ENCODE measurements at places on chromosomes 2 and 18.

DNA sequence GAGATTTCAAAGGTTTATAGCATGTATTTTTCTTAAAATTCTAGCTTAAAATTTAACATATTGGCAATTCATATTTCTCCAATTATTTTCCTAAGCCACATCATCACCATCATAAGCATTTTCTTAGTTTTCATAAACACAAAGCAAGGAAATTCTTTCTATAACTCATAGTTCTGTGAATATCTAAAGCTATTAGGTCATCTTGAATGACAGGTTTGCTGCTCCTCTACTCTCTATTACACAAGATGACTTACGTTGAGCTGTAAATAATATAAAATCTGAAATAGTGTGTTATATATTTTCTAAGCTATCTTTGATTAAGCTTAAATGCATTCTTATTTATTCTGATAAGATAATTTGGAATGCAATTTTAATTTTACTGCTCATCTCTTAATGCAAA is 984.6 kb upstream of the CNTNAP5 start:
- DNase-seq = no peak

GRCh38 chr2:11073251-11073650 is 82.0 kb upstream of the SLC66A3 start:
- DNase-seq = no peak

- DNase-seq = no peak
These were observed at the start of gene MAPK4 for GRCh38 chr18:50559752-50560680. TSS of gene MAPK4 (plus strand) at chr18:50560087. CDS start at chr18:50663959, 103,872 bp downstream.

- DNase-seq = no peak
These were observed 104.7 kb upstream of the SLC66A3 start for GRCh38 chr2:11050565-11050964.

DNA sequence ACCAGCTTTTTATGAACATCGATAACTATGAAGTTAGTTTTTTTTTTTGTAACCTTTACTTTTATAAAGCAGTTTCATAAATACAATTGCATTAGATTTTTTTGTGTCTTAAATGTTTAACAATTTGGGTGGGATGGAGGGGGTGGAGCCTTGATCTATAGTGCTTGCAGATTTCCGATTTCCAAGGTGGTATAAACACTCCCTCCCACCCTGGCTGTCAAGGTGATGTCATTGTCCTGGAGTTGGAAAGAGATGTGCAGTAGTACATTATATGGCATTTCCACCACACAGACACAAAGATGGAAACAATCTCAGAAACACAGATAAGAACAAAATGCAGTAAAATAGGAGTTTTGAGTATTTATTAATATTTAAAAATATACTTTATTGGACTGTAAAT is 114.4 kb downstream of the TTN start:
- no peak for DNase-seq

DNA sequence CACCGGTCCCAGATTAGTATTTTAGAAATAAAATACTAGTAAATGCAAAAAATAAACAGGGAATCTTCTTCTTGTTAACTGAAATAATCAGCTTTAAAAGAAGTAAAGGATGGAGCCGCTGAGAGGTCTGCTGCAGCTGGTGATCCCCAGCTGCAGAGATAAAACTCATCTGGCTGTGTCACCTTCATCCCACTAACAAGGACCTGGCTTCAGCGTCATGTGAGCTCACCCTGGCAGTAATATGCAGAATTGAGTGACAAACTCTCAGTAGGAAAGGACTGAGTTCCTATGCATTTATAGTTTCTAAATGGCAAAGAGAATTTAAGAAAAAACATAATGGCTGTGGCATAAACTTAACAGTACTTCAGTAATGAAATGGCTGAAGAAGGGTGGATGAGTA is 27.3 kb downstream of the VPS4B start:
- DNase-seq = no peak

GRCh38 chr2:85318222-85319074 is 9.3 kb downstream of the TGOLN2 start:
- no peak for DNase-seq

- DNase-seq = no peak
These were observed 16.1 kb upstream of the XDH start for GRCh38 chr2:31430439-31431165.

- DNase-seq = no peak
These were observed 293.6 kb upstream of the SESTD1 start for GRCh38 chr2:179558010-179558934.

DNA sequence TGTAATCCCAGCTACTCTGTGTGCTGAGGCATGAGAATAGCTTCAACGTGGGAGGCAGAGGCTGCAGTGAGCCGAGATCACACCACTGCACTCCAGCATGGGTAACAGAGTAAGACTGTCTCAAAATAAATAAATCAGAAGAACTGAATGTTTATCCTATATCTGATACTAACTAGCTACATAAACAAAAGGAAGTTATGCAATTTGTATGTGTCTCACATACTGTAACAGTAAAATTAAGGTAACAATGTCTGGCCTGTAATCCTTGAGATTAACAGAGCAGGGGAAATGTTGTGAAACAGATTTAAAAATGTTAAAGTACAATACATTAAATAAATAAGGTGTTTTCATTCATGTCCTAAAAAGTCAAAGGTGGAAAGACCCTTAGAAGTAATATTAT is 150.8 kb downstream of the MEMO1 start:
- DNase-seq = no peak

DNA sequence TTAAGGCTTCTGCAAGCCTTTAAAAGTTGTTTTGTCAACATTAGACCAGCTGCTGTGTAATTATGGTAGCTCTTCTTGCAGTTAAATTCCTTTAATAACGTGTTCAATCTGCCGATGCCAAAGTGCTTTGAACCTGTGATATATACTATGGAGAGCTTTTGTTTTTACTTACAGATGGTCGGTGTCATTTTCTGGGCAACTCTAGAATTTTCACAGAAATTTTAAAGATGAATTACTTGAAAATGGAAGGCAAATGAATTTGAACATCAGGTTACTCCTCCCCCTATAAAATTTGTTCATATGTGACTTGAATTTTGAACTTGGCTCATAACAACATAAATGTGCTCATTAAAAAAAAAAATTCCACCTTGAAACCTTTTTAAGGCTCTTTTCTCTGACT is 23.0 kb downstream of the LYPD6 start:
- DNase-seq = no peak

- no peak for DNase-seq
These were observed 115.3 kb upstream of the ITGB6 start for GRCh38 chr2:160315337-160315736.

GRCh38 chr2:148924514-148925178 is 49.6 kb downstream of the KIF5C start:
- no peak for DNase-seq

- no peak for DNase-seq
These were observed 120.3 kb downstream of the MEP1B start for GRCh38 chr18:32310101-32310500.

DNA sequence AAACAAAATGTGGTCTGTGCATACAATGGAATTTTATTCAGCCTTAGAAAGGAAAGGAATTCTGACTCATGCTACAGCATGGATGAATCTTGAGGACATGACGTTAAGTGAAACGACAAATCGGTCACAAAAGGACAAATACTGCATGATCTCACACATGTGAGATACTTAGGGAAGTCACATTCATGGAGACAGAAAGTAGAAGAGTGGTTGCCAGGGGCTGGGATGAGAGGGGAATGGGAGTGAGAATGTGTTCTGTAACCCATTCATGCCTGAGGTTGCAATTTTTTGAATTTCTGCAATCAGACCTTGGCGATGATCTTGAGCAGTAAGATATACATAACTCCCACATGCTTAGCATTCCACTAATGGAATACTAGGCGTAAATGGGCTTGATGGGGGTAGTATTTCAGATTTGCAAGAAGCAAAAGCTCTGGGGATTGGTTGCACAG is 22.0 kb downstream of the FHL2 start:
- no peak for DNase-seq

- no peak for DNase-seq
These were observed 156.4 kb downstream of the ZFP36L2 start for GRCh38 chr2:43070030-43070429.

DNA sequence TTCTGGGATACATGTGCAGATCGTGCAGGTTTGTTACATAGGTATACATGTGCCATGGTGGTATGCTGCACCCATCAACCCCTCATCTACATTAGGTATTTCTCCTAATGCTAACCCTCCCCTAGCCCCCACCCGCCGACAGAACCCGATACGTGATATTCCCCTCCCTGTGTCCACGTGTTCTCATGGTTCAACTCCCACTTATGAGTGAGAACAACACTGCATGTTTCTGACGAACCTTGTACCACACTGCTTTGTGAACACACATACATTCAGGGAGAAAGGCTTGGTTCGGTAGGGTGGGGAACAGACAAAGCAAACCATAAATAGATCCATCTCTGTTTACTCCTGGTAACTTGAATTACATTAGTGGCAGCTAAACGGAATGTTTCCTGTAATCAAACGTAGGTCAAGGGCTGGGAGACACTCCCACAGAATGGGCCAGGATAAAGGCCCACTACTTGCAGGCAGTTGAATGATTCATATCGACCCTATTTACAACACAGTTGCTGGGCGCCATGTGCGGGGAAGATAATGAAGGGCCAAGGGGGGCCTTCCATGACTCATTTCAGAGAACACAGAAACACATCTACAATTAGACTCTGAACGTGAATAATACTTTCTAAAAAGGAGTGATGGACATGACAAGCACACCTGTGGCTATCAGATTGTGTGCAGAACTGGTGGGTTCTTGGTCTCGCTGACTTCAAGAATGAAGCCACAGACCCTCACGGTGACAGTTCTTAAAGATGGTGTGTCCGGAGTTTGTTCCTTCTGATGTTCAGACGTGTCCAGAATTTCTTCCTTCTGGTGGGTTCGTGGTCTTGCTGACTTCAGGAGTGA is 56.8 kb upstream of the KIDINS220 start:
- DNase-seq = no peak

DNA sequence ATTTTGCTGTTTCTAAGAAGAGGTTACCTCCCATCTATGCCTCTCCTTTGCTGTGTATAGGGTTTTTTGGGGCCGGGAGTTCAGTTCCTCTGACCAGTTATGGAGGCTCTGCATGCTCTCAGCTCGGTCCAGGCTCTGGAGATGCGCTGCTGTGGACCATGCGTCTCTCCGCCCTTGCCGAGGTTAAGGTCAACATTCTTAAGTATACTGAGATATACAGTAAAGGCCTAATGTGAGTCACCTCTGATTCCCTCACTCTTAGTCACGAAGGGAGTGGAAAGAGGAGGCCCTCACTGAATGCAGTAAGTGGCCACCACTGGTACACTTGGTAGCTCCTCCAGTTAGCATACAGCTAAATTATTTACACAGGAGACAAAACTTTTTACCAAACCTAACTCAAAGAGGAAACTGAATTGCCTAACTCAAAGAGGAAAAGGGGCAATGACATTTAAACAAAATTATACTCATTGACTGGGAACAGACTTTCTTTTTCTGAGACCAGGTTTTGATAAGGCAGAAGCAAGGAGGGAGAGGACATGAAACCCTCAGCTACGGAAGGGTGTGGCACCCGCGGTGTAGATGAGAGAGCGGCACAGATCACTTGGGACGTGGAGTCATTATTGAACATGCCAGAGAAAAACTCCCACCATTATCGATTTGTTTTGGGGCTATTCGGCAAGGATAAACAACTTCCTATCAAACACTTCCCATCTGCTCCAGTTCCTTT is 98.7 kb downstream of the COPS8 start:
- no peak for DNase-seq

GRCh38 chr2:20667151-20667530 is 197 bp downstream of the GDF7 start:
- DNase-seq = no peak

DNA sequence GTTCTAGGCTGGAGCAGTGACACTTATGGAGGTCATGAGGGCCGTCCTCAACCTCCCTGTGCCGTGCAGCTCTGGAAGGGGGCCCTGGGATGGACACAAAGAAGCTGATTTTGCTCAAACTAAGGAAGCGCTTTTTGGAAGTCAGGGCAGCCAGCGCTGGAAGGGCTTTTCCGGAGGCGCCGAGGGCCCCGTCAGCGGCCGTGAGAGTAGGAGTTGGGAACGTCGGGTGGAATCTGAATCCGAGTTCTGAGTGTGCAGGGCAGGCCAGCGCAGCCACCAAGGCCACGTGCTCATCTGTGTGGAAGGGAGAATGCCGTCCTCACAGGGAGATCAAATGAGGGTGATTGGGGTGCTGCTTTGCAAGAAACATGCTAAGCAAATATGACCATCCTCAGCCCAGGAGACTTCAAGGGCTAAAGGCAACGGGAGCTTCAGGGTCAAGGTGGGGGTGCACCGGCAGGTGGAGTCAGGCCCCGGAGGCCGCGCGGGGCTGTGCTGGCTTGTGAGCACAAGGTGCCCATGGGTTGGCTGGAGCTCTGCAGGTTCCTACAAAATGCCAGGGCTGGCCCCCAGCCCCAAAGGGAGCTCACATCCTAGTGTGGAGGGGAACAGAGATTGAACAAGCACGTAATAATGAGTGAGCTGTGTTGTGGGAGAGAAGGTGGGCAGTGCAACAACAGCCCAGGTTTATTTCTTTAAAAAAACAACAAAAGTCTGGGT is 70.4 kb upstream of the HPCAL1 start:
- DNase-seq = no peak

- DNase-seq = no peak
These were observed 10.5 kb downstream of the IL1R2 start for GRCh38 chr2:102002228-102002627.

DNA sequence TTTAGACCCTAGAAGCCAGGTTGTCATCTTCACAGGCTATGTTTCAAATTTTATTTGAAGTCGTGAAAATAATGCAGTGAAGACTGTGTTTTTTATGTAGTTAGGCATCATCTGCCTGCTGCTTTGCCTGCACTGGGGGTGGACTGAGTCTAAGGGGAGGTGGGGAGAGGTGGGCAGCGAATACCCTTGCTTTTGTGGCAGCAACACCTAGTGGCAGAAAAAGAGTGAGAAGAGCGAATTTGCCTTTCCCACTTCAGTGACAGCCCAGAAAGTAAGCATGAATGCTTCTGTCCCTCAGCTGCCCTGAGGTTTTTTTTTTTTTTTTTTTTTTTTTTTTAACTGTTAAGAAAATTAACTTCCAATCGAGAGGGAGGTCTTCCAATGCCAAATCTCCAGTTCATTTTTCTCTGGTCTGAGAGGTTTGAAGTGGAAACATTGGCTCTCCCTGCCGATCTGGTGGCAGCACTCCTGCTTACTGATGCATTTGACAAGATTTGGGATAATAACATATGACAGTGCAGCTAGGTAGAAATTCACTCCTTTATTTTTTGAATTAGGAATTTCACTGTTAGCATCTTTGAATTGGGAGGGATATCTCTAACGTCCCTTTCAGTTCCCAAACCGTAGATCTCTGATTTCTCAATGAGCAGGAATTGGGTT is 60.3 kb upstream of the LYPD6B start:
- DNase-seq = no peak

GRCh38 chr2:170596576-170596975 is 118.6 kb upstream of the SP5 start:
- DNase-seq = no peak
